ENCODE measurements at places on chromosomes 2 and 18. TPM values are rescaled to one million over a fixed set of nuclear protein-coding genes. Genes with fewer than 3 reads are reported as not detected.

DNA sequence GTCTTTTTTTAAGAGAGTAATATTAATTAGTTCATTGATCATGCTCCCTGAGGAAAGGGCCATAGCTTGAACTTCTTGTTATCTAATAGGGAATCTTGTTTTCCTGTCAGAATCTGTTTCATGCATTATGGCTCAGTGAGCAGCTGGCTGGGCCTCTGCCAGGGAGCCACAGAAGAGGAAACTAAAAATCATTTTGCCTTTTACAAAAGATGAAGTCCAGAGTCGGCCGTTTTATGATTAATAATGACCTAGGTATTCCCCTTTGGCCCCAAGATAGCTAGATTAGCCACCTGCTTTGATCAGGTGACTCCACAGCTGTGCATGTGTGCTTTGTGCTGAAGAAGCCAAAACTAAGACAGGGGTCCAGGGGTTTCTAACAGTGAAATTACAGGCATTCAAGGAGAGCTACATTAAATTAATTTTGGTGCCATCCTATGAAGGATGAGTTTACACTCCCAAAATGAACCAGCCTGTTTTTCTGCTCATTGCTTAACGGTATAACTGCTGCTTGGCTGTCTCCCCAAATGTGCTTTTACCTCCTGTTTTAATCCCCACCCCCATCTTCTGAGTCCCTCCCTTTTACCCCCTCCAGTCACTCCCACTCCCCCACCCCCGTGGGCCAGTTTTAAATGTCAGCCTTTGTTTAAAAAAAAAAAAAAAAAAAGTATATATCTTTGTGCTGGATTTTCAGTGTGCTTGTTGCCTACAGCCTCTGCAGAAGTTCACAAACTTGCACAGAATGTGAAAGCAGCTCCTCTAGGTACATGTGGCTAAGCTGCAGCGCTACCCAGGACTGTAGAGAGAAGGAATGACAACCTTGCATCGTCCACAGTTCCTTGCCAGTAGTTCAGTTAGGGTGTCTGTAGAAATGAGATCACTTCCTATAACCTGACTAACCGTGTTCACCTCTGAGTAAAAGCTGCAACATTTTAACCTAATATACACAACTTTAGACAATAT lies 93.1 kb downstream of the CABLES1 start:
- DNase-seq: no peak

- no peak for DNase-seq
These were observed 146.3 kb upstream of the ZC3H15 start for GRCh38 chr2:186339716-186340115.

Gene SPATA3
- total RNA-seq: not detected

Gene MYO3B
- 0.41 TPM for total RNA-seq

DNA sequence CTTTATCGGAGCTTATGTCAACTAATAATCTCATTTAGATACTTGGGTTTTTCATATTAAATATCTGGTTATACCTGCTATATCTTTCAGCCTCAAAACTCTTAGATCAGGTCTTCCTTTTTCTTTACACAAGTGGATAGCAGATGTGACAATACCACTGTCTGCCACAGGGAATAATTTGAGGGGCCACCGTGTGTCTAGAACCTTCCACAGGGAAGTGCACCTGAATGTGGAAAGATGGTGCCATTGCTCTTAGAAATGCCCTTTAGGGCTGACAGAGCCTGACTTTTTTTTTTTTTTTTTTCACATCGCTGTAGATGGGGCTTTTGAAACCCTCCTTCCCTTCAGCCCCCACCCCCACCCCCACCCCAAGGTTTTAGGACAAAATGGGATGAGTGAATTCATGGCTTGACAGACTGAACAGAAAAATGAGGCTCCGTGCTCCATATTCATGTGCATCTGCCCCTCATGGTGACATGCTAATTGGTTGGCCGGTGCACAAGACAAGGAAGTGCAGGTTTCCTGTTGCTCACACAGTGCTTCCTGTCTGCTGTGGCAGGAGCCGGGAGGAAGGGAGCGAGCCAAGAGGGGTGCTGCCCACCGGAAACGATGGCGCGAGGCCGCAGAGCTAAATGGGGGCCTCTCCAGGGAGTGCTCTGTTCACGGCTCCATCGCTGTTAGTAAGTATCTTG lies 246.0 kb downstream of the LDLRAD4 start:
- DNase-seq: no peak

Measured in frontal cortex (tissue), 4 donors.